Right renal cortex interstitium (tissue), 3 donors: ENCODE measurements at places on chromosomes 16 and 17.

DNA sequence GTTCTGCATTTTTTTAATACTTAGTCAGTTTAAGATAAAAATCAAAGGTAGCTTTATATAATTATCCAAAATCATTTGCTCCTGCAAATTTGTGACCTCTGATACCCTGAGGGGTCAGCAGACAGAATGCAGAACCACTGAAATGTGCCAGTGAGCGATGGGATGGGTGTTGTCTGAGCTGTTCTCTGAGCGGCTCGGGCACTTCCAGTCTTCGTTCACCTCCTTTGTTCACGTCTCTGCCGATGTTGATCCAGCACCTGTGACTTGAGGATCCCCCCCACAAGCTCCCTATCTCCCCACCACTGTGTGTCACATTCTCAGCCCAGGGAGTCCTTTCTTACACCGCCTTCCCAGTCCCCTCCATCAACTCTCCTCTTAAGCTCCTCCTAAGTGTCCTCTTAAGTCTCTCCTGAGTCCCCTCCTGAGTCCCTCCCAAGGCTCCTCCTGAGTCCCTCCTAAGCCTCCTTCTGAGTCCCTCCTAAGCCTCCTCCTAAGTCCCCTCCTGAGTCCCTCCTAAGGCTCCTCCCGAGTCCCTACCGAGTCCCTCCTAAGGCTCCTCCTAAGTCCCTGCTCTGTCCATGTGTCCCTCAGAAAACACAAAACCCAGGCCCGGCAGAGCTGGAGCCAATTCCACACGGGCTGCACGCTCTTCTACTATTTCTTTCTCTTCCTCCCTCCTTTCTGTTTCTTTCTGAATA, 47.5 kb downstream of the RNF213 start:
- DNase-seq: no peak

- no peak for DNase-seq
Observed at GRCh38 chr17:45729294-45729907, 54.7 kb upstream of the CRHR1 start.

- no peak for DNase-seq
Observed at GRCh38 chr16:57260294-57260929, 15.4 kb downstream of the ARL2BP start.

GRCh38 chr16:78552716-78553115, 453.3 kb downstream of the WWOX start:
- no peak for DNase-seq

- no peak for DNase-seq
Observed at GRCh38 chr16:79090966-79091365, 509.6 kb downstream of the MAF start.

DNA sequence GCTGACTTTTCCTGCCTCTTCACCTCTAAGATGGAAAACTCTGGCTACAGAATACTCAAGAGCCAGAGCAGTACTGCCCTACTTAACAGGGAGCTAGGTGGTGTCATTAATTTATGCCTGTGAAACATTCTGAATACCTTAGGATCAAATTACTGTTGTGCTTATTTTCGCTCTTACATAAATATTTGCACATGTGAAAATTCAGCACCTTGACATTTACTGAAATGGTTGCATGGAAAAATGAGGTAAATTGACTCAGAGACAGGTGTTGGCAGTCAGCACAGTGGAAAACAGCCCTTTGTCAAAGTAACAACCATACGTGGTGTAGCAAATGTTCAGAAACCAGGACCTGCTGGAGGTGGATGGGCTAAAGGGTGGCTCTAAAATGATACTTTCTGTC, 193.6 kb downstream of the CDH8 start:
- no peak for DNase-seq

- DNase-seq: peak; percentile 49
Observed at GRCh38 chr16:17784073-17784472, 313.3 kb upstream of the XYLT1 start.

DNA sequence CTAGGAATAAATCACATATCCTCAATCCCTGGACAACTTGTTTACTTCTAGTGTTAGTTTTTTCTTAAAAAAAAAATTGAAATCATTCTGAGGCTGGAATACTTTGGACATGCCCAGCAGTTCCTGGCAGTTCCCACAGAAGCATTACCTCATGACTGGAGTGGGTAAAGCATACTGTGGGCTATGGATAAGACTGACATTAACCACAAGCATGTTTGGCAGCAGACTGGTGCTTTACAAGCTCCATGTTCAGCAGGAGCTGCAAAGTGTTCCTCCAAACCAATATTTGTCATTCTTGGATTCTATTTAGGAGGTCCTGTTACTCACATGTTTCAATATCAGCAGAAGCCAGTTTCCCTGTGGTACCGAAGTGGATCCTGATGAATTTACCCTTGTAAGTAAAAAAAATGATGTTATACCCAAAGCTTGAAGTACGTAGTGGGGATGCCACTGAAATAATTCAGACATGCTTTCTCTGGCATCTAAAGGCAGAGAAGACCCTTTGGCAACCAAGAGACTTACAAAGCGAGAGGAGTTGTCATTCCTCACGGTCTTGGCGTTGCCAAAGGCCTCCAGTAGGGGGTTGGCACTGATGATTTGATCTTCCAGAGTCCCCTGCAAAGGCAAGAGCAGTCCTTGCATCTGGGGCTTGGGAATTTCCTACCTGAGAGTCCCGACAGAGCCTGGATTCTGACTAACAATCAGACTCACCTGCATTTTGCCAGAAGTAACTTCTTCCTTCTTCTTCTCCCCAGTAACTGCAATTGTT, 4.9 kb downstream of the MYH1 start:
- no peak for DNase-seq

GRCh38 chr17:35089586-35090296, 26.2 kb upstream of the RFFL start:
- no peak for DNase-seq

DNA sequence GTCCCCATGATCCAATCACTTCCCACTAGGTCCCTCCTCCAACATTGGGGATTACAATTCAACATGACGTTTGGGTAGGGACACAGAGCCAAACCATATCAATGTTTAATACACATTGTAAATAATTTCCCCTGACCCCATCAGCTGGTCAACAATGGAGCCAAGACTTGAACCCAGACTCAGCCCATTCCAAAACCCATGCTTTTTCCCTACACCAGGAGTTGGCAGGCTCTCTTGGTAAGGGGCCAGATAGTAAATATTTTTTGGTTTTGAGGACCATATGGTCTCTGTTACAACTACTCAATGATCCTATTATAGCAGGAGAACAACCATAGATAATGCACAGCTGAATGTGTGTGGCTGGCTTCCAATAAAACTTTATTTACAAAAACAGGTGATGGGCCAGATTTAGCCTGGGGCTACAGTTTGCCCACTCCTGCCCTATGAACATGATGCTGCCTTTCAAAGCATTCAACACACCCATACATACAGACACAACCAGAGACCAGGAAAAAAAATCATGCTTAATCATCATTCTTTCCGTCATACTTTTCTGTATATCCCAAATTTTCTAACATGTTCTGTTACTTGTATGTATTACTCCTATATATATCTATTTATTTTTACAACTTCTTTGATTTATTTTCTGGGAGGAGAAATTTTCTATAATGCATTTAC, 22.1 kb upstream of the MSI2 start:
- DNase-seq: no peak

DNA sequence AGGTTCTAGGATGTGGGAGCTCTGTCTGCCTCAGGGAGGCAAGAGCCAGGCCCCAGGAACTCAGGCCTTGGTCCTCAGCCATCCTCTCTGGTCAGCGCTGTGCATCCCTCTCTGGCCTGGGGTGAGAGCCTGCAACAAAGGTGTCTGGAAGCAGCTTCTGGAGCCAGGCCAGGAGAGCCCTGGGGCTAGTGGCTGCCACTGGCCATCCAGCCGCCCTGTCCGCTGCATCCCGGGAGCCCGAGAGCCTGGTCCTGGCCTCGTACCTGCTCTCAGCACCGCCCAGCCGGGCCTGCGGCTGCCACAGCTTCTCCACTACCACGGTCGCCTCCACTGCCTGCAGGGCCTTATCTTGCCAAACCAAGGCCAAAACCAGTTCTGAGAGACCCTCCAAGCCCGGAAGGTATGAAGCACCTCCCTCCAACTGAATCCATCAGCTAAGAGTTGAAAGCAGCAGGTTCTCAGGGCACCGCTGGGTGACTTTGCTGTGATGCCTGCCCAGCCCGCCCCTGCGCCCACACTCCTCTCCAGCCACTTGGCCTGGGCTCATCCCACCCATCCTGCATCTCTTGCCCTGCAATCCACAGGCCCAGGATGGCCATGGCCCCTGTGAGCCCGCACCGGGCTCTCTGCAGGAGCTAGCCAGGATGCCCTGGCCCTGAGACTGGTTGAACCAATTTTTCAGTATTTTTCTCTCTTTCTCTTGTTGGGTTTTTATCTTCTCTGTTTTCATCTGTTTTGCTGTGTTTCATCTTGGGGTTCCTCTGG, 85.7 kb downstream of the AMFR start:
- no peak for DNase-seq

GRCh38 chr17:34076743-34077631, 178.1 kb upstream of the CCL2 start:
- no peak for DNase-seq

DNA sequence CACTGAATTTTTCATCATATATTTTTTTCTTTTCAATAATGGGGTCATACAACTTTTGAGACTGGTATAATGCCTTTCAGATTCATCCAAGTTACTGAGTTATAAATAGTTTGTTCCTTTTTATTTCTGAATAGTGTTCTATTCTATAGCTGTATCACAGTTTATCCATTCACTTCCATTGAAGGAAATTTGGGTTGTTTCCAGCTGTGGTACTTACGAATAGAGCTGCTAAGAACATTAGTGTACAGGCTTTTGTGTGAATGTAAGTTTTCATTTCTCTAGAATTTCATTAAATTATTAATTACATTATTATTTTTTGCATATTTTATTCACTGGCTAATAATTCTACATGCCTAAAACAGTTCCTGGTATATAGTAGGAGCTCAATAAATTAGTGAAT, 52.9 kb downstream of the SNTB2 start:
- no peak for DNase-seq

DNA sequence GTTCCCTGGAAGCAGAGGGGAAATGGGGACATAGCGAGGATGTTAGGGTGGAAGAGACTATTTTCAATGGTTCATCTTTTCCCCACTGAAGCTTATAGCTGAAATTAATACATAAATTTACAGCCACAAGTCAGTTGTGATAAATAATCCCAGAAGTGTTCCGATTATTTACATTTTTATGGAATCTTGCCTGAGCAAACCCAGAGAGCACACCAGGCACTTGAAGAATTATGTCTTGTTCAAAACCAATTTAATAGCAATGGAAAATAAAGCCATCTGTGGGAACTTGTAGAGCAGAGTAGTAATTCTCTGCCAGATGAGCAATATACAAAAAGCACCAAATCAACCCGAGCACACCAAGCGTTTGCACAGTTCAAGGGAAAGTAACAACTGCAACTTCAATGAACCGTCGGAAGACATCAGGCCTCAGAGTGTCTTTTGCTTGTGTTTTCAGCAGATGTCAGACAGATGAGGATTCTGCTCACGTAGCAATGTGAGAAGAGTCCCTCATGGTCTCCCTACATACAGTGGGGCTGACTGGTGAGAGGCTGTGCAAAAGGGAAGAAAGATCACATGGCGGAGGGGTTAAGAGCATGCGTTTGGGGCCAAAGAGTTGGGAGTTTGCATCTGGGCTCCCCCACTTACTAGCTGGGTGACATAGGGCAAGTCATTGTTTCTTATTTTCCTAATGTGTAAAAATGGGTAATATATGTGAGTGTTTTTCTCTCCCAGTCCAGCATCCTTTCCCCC, 148.7 kb upstream of the HS3ST2 start:
- no peak for DNase-seq

DNA sequence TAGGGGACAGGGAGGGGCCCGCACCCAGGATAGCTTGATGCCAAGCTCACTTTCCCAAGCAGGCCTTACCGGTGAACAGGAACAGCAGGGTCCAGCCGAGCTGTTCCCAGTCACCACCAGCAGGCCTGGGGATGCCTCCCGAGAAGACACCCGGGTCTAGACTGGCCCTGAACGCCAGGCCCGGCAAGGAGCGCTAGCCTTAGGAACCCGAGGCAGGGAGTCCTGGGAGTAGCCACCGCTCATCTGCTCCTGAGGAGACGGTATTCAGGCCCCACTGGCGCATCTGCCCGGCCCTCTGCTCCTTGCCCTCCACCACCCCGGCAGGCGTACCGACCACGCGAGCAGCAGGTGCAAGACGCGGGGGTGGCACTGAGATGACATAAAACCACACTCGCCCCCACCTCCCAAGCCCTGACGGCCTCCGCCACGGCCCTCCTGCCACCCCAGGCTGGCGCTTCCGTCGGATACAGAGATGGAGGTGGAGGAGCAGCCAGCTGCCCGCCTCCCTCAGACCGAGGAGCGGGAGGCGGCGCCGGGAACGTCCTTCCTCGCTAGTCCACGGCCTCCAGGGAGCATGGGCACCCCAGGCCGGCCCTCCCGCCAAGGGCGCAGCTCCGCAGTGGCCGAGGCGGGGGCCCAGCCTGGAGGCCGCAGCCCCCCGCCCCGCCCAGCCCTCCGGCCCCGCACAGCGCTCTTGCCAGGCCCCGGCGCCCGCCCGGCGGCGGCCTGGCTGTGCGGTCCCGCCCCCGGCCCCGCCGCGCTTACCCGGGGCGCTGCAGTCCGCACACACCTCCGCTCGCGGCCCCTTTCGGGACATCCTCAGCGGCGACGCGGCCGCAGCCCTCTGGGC, 661 bp downstream of the GIT1 start:
- DNase-seq: no peak

GRCh38 chr16:63774302-63774701, 1347.6 kb downstream of the CDH11 start:
- no peak for DNase-seq

DNA sequence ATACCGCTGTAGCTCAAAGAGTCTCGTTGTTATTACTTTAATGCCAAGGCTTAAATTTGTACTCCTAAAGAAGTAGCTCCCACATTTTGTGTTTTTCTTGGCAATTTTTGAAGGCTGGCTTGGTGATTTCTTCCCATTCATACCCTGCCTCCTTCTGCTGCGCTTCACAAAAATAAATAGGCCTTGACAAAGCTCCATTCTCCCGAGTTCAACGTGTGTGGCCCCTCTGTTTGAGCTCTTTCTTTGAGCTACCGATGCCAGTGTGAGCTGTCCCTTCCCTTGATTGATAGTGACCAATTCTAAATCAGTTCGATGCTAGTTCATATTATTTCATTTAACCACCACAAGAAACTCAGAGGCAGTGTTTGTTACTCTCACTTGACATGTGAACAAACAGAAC, 96.8 kb downstream of the MAP2K6 start:
- no peak for DNase-seq

GRCh38 chr17:35052241-35052610, 11.3 kb downstream of the RFFL start:
- no peak for DNase-seq
